Activated naive CD8-positive, alpha-beta T cell treated with anti-CD3 and anti-CD28 coated beads, Interleukin-2, amount 50 U/mL, for 16 hours (primary cell): ENCODE measurements at places on chromosomes 5 and 9.

- DNase-seq, result no peak
These were observed 1.5 kb upstream of the IRX2 start for GRCh38 chr5:2752821-2753439.

- no peak for DNase-seq
These were observed 134.6 kb downstream of the TENT4A start for GRCh38 chr5:6847870-6848269.

DNA sequence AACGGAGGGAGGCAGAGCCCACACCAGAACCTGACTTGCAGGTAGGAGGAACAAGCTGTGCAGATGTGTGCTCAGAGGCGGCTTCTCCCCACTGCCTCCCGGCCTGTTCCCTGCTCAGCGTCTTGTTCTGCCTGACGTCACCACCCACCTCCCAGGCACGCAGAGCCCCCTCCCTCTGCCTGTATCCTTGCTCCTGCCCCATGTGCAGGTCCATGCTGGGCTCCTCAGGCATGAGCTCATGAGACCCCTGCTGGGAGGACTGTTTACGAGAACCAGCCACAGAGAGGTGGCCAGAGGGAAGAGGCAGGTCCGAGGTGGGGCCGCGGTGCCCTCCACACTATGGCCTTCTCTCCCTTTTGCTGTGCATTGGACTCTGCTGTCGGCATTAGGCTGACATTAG is 45.5 kb downstream of the SLC6A3 start:
- DNase-seq, result no peak

- peak; percentile 60 for DNase-seq
These were observed at the start of gene WDR41 for GRCh38 chr5:77491783-77492652. TSS of gene WDR41 (minus strand) at chr5:77492316. CDS start at chr5:77492220, 96 bp downstream.

GRCh38 chr5:9661316-9662015 is 31.3 kb upstream of the TAS2R1 start:
- DNase-seq, result no peak

DNA sequence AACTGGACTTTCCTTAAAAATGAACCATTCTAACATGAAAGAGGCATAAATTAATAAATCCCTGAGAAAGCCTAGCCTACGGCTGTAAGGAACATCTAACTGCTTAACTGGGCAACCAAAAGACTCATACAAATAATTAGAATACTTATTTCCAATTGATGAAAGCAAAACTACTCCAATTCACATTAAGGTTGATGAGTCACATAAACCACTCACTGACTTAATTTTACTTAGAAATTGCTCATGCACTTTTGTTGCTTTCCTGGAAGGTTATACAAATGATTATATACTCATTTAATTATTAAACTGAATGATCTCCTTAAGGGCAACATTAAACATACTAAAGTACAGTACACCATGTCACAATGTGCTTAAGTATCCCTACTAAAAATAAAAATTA is 101.9 kb downstream of the NFIB start:
- no peak for DNase-seq

DNA sequence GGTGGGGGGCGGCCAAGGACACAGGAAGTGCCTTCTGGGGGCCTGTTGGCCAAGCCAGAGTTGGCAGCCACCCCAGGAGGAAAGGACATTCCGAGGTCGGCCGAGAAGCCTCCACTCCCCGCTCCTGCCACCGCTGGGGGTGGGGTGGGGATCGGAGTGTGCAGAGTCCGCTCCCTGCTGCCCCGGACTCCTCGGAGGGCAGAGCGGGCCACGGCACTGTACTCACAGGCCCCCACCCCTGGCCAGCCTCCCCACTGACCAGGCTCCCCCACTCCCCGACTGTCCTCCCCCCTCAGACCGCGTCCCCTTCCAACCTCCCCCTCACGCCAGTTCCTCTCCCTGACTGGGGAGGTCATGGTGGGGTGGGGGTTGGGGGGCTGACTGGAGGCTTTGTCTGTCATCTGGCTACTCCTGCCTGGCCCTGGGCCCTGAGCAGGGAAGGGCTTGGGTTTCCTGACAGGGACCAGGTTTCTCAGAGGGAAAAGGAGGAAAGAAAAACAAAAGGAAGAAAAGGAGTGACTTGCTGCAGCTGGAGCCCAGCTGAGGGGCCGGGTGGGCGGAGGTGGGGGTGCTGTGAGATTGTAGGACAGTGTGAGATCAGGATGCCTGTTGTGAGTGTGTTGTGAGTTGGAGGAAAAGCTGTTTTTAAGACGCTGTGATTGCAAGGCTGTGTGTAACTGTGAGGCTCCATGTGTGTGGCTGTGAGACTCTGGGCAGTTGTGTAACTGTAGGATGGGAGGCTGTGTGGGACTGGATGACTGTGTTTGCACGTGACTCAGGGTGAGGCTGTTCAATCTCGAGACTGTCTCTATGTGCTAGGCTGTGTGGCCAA is 29.7 kb downstream of the CNTFR start:
- no peak for DNase-seq

DNA sequence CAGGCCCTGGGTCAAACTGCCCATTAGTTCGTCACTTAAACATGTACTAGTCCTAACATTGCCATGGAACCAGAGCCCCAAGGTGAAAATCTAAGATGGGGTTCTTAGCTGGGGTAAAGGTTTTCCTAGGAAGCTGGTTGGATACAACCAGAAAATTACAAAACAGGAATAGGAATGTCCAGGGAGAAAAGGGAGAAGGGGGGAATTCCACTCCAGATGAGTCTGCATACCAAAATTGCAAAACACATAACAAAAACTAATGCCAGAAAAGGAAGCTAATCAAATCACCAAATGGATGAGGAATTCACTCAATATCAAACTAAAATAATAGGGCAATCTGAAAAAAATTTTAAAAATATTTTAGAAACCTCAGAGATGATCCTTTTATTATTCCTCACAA is 396.2 kb downstream of the EFNA5 start:
- no peak for DNase-seq

GRCh38 chr5:128358826-128359225 is 179.2 kb downstream of the FBN2 start:
- no peak for DNase-seq

GRCh38 chr5:82347201-82347865 is 69.2 kb upstream of the RPS23 start:
- no peak for DNase-seq

- no peak for DNase-seq
These were observed 37.9 kb upstream of the PPP2CA start for GRCh38 chr5:134263801-134264200.

DNA sequence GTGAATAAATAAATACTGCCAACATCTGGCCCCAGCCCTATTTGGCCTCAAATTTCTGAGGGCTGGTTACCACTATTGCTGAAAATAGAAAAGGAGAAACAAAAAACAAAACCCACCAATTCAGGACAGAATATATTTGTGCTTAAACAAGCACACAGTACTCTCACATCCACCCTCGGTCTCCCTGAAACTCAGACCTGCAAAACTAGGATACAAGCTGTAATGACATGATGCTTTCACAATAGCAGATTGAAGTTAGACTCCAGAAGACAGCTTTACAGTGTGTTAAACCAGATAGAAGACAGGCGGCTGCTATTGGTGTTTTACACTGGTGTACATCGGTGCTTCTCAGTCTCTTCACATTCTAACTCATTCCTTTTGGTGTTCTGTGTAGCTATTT is 214.9 kb upstream of the DMRT1 start:
- no peak for DNase-seq

GRCh38 chr5:109805472-109805871 is 115.7 kb downstream of the MAN2A1 start:
- no peak for DNase-seq

DNA sequence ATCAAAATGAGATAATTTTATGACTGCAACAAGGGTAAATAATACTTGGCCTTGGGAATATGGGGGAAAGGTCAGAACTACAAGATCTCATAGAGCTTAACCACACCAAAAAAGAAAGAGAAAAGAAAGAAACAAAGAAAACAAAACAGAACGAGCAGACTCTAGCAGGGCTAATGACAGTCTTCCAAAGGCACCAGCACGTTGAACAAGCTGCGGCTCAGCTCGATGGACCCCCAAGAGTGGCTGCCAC is 689 bp downstream of the AK3 start:
- no peak for DNase-seq

GRCh38 chr5:135032999-135033861 is 798 bp downstream of the PITX1 start:
- no peak for DNase-seq

GRCh38 chr5:93161661-93162654 is 419.1 kb downstream of the NR2F1-AS1 start:
- no peak for DNase-seq

GRCh38 chr5:122165559-122166078 is 36.3 kb downstream of the ZNF474 start:
- no peak for DNase-seq

GRCh38 chr5:57891443-57891842 is 408.8 kb upstream of the ACTBL2 start:
- no peak for DNase-seq

GRCh38 chr5:176817841-176818377 is 7.5 kb downstream of the UNC5A start:
- peak; percentile 2 for DNase-seq

- no peak for DNase-seq
These were observed 18.5 kb downstream of the CAMSAP1 start for GRCh38 chr9:135888766-135889394.

DNA sequence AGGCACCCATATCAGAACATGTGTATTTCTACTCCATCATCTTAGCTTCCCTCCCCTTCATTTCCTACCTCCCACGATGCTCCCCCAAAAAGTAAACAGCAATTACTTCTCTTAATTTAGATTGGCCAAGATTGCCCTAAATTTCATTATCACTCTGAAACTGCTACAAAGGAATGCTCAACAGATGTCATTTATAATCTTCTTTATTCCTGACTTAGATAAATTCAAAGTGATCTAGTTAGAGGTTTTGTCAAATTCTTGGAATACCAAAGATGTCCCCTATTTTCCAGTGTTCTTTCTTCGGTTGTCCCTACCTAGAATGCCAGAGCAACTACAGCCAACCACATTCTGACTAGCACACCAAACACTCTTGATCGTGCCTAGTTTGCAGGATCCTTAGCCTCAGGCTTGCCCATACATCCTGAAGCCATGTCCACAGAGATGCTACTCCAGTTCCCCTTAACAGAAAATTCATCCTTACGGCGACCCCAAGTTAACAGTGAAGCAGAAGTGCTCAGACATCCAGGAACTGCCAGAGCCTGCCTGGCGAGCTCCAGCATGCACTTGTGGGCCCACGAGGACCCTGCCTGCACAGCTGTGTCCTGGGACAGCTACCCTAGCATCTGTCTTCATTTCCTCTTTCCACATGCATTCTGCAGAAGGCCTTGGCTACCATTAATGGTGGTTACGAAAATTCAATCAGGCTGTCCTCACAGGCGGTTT is 31.6 kb downstream of the DAP start:
- no peak for DNase-seq

DNA sequence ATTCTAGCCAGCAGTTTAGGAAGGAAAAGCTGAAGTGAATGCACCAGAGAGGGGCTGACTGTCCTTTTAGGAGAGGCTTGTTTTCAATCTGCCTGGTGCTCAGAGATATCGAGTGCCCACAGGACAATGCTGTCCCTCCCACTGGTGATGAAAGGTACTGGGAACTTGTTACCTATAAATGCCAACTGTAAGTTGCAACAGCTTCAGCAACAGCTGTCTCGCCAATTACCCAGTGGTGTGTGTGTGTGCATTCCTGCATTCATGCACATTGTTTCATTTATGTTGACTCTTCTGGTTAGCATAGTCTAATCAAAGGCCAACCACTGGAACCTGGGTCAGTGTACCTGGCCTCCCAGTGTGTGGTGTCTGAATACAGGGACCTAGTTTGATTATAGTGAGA is 161.1 kb downstream of the CSNK1G3 start:
- no peak for DNase-seq

DNA sequence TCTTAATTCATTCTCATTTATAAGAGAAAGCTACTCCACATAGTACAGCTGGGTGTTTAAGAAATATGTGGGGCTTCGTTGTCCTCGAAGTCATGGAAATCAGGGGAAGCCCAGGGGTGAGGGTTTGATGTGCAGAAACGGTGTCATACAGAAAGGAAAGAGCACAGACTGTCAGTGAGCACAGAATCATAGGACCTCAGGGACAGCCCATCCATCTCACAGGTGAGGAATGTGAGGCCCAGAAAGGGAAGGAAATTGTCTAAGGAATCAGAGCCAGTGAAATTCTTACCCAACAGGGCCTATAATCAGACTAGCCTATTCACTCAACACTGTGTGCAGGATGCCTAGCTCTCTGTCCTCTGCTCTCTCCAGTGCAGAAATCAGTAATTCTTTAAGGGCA is 535.6 kb downstream of the SPOCK1 start:
- DNase-seq, result no peak

DNA sequence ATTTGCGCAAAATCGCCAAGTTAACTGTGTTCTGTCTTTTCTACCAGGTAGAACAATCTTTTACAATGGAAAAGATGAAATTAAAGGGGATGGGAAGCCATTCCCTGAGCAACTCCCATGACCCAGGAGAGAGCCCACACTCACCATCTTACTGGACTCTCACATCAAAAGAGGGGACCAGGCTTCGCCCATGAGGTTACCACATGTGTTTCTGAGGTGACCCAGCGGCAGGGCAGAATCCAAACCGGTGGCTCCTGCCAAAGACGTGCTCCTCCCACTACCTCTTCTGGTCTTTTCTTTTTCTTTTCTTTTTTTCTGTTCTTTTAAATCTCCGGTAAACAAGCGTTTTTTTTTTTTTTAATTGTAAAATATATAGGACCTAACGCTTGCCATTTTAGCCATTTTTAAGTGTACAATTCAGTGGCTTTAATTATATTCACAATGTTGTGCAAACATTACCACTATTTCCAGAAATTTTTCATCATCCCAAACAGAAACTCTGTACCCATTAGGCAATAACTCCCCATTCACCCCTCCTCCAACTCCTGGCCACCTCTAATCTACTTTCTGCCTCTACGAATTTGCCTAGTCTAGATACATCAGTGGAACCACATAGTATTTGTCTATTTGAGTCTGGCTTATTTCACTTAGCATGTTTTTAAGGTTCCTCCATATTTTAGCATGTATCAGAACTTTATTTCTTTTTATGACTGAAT is 19.3 kb downstream of the PTPN3 start:
- no peak for DNase-seq

DNA sequence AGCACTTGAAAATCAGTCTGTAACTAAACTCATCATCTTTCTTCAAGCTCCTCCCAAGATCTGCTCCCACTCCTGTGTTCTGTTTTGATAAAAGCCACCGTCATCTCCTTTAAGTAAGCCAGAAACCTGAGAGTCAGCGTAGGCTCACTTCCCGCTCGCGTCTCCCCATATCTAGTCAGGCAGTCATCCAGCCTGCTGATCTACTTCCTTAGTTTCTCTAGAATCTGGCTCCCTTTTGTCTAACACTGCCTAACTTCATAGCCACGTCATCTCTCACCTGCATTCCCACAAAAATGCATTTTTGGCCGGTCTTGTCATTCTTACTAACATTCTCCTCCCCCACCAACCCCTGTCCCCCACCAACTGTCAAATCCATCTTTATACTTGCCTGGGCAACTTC is 3.0 kb upstream of the TJP2 start:
- no peak for DNase-seq

DNA sequence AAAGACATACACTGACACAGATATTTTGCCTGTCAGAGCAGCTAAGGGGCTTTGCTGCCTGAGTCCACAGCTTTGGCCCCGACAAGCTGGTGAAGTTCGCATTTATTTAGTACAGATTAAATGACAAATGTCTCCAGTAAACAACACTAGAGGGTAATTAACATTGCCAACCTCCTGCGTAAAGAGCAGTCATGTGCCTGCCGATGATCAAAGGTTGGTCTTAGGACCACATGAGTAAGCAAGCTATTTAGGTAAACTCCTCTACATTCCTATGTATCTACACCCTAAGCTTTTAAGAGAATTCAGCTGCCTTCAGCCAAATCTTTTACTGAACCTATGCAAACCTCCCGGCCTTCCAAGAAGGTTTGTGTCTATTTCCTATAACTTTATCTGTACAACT is 73.0 kb upstream of the PJA2 start:
- no peak for DNase-seq

GRCh38 chr9:95446984-95447383 is 69.8 kb downstream of the PTCH1 start:
- DNase-seq, result no peak
